ENCODE measurements at places on chromosomes 5 and 9. TPM values are rescaled to one million over a fixed set of nuclear protein-coding genes. Genes with fewer than 3 reads are reported as not detected.

DNA sequence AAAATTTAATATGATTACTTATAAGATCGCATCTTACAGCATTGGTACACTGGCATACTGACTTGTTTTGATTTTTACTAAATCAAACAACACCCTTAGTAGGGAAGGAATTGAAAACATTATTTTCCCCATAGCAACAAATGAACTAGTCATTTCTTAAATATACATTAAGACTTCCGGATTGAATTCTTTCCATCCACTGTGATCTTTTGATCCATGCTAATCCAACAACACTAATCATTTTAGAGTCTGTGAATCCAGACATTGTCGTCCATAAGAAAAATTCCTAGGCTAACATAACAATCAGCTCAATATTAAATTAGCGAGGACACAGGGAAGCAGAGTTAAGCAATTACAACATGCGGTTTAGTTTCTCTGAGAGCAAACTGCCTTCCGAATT lies 21.6 kb upstream of the ERAP1 start:
- DNase-seq = no peak

- DNase-seq = no peak
Observed at GRCh38 chr5:41815663-41816229, 54.5 kb downstream of the OXCT1 start.

IPPK gene
- total RNA-seq = 7.4 TPM

HRCT1 gene
- 3.7 TPM for total RNA-seq

SPATA31D4 gene
- total RNA-seq = not detected

FAM200C gene
- 4.3 TPM for total RNA-seq

CER1 gene
- total RNA-seq = not detected

CD14 gene
- total RNA-seq = not detected

DNA sequence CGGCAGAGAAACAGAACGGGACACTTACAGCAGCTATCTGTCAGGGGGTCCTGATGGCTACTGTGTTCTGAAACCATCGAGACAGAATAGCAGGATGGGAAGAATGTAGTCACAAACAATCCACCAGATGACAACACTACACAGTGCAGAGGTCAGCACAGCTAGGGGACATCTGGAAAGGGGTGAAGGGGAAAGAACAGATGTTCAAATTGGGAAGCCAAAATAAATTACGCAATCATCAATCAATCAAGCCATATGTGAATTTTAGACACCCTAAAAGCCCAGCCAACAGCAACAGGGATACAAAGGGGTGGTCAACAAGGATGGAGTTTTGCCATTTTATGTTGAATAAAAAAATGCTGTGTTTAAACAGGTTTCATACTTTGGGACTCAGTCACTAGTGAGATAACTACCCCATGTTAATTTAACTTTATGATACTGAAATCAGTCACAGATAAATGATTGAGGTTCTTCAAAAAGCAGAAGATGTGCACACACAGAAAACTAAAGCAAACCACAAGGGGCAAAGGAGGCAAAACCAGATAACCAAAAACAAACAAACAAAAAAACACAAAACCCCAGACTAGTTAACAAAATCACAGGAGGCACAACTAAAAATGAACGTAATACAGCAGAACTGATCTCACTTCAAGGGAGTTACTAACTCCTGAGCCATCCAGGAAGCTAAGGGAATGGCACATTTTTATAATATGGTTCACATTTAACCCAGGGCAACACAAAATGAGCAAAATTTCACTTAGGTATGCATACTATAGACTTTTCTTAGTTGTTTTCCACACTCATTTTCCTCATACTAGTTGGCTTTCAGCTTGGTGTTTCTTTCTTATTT lies 65.9 kb downstream of the HABP4 start:
- no peak for DNase-seq

- DNase-seq = no peak
Observed at GRCh38 chr5:64149857-64150521, 15.7 kb upstream of the RNF180 start.

OGN gene
- 3.9 TPM for total RNA-seq

DNA sequence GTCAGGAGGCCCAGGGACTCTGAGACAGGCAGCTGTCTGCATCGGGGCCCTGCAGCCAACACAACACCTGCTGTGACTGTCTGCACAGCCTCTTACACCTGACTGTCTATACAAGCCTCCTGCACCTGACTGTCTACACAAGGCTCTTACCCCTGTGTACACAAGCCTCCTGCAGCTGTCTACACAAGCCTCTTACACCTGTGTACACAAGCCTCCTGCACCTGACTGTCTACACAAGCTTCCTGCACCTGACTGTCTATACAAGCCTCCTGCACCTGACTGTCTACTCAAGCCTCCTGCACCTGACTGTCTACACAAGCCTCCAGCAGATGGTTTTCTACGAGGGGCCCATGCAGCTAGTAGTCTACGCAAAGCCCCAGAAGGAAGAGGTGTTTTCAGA lies 18.6 kb downstream of the IRX2 start:
- DNase-seq = no peak

LHX3 gene
- not detected for total RNA-seq

INSL4 gene
- not detected for total RNA-seq

GRCh38 chr5:109589986-109590385 lies 99.7 kb upstream of the MAN2A1 start:
- no peak for DNase-seq

DNA sequence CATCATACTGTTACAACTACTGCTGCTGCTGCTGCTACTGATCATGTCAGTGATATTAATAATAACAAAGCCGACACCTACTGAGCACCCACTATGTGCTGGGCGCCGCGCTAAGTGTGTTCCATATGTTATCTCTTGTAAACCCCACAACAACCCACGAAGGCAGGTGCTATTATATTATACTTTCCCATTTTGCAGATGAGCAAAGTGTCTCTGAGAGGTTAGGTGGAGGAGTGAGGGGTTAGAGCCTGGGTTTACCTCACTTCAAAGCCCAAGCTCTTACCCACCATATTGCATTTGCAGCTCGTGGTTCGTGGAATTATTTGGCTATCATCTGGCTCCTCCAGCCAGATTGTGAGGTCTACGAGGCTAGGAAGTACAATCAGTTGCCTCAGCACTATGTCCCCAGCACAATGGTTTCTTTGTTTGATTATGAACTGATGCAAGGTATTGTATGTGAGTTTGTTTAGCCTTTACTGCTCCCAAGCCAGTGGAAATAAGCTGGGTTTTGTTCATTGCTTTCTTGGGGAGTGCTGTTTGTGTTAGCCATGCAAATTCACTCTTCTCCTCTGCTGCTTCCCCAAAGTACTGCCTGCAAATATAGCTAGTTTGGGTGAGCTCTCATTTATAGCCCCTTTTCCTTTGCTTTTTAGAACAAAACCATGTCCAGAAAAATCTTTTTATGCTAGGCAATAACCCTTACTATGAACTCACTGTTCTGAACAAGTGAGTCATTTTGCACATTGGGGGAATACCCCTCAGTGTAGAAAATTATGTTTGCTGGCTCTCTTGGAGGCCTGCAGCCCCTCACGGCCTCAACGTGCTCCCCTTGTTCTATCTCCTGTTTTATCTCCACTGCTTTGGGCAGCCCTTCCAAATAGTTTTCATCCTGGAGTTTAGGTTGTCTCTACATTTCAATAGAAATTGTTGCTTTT lies 47.9 kb downstream of the ALG2 start:
- no peak for DNase-seq

- DNase-seq = no peak
Observed at GRCh38 chr9:81789721-81790120, 100.4 kb upstream of the TLE1 start.

- DNase-seq = no peak
Observed at GRCh38 chr5:40842351-40842750, 1.2 kb downstream of the CARD6 start.

DNA sequence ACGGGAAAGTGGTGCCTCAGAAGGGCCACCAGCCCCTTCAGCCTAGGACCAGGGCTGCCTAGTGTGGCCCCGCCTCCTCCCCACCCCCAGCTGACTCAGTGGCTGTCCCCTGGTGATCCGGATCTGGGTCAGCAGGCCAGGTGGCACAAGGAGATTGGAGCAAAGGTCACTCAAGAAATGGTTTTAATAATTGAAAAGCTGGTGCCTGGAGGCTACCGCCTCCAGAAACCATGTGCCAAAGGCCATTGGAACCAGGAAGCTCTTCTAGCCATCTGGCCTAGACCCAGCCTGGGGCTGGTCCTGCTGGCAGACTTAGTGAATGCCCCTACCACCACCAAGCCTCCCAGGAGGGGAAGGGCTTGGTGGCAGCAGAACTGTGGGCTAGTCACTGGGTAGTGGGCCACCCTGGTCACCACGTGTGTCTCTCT lies 1.5 kb downstream of the ST6GALNAC4 start:
- no peak for DNase-seq

DNA sequence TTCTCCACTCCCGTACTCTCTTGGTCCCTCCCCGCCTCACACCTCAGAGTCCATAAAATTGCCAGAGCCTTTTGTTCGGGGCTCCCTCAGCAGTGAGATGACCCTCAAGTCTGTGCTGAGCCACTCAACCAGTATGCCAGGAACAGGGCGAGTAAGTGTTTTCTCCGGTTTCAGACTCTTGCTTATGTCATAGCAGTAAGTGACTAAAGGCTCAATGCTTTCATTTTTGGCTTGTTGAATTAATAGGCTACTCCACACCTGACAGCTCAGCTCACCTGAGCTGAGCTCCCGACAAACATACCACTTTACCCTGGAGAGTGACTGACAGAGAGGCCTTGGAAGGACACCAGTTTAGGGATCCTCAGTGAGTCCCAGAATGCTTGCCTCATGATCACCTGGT lies 30.5 kb downstream of the PCSK1 start:
- DNase-seq = no peak

DNA sequence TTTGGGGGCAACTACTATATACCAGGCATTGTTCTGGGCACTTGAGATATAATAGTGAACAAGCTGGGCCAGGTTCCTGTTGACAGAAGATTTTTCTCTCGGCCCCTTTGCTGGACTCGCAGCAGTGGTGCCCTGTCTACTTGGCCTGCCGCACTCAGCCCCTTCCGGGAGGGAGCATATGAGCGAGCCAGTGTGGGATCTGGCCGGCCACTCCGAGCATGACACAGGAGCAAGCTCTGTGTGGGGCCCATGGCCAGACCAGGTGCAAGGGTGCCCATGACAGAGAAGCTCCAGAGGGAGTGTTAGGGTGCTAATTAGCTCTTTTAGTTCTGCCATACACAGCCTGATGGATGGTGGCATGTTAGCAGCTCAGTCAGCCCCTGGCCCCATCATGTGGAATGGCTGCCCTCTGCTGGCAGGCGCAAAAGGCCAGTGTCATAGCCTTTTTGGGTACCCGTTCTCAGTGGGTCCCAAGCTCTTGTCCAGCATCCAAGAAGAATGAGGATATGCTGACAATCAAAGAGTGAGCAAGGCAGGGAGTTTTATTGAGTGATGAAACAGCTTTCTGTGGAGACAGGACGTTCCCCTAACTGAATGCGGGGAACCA lies 9.3 kb upstream of the KIF4B start:
- DNase-seq = no peak

DNA sequence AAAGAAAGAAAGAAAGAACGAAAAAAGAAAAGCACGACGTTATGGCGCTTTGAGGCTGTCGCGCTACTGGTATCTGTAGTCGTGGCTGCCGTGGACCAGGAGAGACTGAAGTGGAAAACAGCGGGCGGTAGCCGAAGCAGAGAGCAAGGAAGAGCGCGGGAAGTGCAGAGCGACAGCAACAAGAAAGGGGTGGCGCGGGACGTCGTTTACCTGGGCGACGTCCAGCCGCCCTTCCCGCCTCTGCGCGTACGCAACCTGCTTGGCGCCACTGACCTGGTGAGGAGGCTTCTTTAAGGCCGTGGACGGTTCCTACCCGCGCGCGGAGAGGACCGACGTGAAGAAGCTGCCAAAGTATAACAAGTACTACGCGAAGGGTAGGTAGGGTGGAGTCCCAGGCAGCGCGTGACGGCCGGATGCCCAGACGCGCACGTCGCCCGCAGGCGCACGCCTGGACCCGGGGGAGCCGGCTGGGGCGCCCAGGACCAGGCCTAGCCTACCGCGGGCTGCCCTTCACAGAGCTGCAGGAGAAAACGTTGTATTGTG lies 15.4 kb downstream of the CCL28 start:
- DNase-seq = no peak

- DNase-seq = no peak
Observed at GRCh38 chr5:93929131-93929530, 187.7 kb upstream of the POU5F2 start.

DNA sequence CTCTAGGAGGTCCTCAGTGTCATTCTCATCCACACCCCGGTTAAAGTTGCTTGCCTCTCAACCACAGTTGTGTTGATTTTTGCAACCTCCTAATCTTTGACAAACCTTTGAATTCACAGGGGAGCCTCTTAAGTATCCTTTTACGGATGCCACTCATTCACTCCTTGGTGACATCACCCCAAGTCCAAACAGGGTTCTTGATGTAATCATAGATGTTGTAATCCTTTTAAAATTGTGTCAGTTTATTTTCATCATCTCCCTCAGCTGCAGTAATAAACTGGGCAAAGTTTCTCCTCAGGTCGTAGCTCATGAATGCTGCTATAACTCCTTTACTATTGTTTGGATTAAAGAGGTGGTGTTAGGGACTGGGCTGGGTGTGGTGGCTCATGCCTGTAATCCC lies 637.2 kb upstream of the NUDT12 start:
- no peak for DNase-seq

ZNF622 gene
- 30.7 TPM for total RNA-seq

- DNase-seq = no peak
Observed at GRCh38 chr9:2029666-2030170, 14.6 kb downstream of the SMARCA2 start.

MEIKIN gene
- not detected for total RNA-seq

CYLC2 gene
- total RNA-seq = not detected

- DNase-seq = no peak
Observed at GRCh38 chr9:125089331-125089730, 54.0 kb downstream of the SCAI start.

Data from osteocyte (in vitro differentiated cells).